CD4-positive, alpha-beta T cell treated with Interferon gamma for 1 hour (primary cell): ENCODE measurements at places on chromosomes 12 and 14.

GRCh38 chr12:105020241-105020962 is 34.3 kb downstream of the NOPCHAP1 start:
- no peak for DNase-seq

DNA sequence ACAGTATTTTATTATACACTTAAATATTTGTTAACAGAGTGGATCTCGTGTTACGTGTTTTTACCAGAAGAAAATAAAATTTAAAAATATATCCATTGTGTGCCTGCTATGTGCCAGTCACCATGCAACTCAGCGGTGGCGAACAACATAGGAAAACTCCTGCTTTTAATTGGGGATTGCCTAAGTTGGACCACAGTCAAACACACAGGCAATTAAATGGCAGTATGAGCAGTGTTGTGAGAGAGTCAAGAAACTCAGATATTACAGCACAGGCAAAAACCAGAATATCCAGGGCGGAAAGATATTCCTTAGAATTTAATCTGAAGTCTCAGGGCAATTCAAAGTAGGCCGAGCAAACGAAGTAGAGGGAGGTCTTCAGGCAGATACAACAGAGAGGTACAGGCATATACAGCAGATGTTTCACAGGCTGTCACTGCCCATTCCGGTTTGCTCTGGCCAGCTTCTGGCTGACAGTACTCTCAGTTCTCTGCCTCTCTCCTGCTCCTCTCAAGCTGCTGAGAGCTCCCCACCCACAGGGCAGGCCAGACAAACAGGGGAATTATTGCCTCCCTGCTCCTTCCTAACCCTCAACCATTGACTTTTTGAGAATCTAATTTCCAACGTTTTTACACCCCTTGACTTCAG is 540.2 kb upstream of the TMEM132C start:
- DNase-seq = no peak

DNA sequence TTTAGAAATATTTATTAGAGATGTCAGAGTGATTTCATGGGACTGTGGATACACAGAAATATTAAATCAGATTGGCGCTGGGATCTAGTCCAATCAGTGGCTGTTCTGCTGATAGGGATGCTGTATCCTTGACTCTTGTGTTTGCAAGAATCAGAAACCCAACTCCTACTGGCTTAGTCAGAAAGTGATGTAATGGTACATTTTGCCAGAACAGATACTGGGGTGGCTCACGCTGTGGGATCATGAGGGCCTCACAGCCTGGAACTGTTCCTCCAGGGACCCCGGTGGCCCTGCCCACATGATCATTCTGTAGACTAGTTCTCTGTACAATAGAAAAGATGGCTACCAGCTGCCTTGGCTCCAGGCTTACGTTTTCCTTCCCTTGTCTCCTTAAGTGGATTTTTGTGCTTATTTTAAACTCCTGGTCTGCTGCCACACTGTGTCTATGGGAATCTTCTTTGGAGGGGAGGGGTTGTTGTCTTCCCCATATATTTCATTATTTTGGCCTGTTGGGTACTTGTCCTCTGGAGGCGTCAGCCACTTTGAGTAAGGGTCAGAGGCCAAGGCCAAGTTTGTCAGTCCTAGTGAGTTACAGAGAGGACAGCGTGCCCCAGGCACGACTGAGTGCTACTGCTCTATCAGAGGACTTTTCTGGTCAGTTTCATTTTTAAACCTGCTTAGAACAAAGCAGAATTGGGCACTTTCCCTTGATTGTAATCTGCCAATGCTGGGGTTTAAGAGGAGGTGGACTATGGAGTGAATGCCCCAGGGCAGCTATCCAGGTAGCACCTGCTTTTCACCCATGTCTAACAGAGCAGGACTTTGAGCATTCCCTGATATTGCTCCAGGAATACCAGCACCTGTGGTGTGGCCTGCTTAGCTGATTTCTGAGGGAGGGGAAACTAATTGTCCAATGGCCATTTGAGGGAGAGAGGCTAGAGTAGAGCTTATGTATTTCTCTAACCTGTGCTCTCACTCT is 164.3 kb downstream of the SLC5A8 start:
- no peak for DNase-seq

GRCh38 chr12:121538699-121539061 is 42.1 kb downstream of the KDM2B start:
- no peak for DNase-seq

GRCh38 chr14:69326611-69327010 is 66.7 kb downstream of the GALNT16 start:
- no peak for DNase-seq

- DNase-seq = no peak
Measured at GRCh38 chr12:92418381-92418780, 272.7 kb upstream of the BTG1 start.

DNA sequence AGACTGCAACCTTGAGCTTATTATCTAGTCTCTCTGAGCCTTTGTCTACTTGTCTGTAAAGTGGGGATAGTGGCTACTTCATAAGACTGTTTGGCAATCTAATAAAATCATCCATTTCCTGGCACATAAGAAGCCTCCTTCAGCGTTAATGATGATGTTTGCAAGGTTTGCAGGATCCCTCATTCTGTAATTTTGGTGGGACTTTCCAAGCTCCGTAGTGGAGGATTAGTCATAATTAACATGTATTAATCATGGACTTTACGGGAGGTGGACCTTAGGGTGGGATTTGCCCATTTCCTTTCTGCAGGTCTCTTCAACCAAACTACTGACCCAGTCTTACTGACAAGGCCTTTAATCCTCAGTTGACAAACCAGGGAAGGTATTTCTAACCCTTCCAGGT is 66.2 kb downstream of the NTF3 start:
- no peak for DNase-seq

DNA sequence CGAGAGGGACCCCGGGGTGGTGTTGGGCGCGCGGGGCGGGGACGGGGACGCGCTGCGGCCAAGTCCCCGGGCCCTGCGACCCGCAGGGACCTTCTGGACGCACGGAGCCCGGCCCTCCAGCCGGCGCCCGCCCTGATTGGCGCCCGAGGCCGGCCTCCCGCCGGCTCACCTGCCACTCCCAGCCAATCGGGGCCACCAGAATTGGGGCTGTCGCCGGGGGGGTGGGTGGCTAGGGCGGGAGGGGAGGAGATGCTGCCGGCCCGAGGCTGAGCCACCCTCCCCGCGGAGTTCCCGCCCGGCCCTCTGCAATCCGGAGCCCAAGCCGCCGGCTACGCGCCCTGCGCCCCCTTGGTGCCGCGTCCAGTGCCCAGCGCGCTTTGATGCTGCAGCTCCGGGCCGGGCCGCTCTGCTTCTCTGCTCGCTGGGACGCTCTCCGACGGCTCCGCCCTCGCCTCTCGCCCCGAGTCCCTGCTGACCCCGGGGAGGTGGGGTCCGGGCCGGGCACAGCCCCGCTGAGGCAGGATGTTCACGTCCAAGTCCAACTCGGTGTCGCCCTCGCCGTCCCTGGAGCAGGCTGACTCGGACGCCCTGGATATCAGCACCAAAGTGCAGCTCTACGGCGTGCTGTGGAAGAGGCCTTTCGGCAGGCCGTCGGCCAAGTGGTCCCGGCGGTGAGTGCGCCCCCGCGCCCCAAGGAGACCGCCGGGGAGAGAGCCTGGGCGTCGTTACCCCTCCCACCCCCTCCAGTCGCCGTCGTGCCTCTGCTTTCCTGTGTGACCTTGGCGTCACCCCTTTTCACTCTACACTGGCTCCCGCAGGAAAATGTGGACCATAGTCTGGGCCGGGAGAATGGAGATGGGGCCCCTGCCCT is at the start of gene PLEKHD1:
Gene PLEKHD1 (plus strand): TSS at position 285 of the 871 bp plus-strand sequence. CDS start 238 bp downstream, at position 523.
- no peak for DNase-seq

DNA sequence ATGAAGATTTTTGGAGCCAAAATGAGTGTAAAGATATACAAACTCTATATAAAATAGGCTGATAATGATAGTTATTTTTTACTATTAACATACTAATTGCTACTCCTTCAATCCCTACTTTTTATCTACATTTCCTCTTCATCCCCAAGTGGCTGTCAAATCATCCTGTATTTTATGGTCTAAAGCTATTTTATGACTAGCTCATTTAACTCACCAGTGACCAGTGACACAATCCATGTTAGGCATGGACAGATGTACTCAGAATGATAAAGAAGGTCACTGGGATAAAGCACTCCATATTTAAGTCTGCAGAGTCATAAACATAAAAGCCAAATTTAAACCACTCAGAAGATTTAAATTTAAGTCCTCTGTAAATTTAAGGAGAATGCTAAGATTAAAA is 183.0 kb downstream of the MED13L start:
- DNase-seq = no peak

DNA sequence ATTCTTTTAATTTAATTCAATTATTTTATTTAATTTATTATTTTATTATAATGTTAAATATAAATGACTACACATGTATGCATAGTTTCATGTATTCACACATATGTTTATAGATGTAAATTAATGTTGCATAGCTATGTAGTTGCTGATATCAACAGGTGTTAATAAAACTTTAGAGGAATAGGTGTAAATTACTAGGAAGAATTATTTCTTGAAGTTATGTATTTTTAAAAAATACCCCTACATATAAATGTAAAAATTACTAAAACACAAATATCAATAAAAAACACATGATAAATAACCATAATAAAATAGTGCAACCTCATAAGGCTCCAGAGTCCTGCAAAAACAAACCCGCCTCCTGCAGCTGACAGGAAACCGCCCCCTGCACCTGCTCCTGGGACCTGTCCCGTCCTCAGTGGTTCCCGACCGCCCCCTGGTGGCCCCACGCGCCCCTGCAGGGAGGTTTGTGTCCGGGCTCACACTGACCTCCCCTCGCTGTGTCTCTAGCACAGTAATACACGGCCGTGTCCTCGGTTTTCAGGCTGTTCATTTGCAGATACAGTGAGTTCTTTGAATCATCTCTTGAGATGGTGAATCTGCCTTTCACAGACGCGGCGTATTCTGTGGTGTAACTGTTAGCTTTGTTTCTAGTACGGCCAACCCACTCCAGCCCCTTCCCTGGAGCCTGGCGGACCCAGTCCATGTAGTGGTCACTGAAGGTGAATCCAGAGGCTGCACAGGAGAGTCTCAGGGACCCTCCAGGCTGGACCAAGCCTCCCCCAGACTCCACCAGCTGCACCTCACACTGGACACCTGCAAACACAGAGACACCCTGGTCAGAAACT is 1264.0 kb downstream of the TMEM121 start:
- peak; percentile 73 for DNase-seq

DNA sequence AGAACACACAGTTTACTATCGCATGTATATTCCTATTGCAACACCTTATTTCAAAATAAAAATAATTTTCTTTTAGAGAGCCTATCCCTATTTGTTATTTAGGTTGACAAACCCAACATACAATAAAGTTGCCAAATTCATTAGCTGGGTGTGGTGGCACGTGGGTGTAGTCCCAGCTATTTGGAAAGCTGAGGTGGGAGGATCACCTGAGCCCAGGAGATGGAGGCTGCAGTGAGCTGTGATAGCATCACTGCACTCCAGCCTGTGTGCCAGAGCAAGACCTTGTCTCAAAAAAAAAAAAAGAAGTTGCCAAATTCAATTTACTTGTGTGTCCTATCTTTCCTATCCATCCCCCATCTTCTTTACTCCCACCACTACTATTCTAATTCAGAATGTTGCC is 23.9 kb downstream of the DENND5B start:
- DNase-seq = no peak

DNA sequence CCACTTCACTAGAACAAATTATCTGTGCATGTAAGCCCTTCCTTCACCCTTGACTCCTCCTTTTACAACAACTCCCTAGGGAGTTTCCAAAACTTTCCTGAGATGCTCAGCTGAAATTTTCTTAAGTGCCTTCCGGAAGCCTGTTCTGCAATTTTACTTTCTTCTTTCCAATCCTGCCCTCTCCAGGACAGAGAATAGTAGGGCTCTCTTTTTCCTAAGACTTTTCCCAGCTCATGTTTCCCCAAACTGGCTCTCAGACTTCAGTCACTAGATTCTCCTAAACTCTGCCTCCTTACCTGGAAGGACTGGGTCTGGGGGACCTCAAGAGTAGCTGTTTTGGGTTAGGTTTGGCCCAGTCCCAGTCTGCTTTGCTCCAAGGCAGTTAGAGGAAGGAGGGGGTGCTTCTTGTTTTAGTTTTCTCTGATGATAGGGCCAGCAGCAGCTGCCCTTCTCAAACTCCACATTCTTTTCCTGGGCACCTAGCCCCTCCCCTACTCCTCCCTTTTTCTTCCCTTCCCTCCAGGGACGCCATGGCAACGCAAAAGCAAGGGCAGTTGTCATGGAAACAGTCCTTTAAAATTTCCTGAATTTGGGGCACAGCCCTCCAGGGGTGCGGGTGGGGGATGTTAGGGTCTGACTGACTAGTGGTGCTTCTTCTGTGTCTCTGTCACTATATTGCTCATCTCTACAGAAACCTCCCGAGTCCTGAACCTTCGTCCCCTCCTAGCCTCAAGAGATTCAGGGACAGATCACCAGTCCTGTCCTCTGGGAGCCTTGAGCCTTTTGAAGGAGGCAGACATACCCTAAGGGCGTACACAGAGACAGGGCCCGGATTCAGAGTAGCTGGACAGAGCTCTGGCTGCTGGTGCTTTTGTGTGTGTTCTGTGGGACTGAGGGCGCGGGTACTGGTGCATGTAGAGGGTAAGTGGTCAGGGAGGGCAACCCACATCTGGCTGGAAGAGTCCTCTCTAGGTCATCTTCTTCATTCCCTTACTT is 17.0 kb downstream of the PPP1R1A start:
- DNase-seq = no peak

DNA sequence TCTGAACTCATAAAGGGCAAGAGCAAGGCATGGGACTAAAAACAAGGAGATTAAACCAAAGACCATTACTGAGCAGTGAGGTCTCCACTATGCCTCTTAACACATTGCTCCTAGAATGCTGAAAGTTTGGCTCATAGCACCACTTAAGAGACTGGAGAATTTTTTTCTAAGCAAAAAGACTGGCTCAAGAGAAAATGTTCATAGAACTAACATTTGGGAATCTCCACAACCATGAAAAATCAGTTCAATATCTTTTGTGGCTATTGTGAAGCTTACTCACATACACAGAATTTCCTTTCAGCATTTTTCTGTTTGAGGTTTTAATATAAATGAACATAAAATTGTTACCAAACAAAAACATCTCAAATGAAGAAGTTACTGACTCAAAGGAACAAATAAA is 255.8 kb downstream of the CCDC91 start:
- DNase-seq = no peak

- no peak for DNase-seq
Measured at GRCh38 chr12:109870648-109871047, 9.7 kb downstream of the GLTP start.

- no peak for DNase-seq
Measured at GRCh38 chr14:26982071-26982470, 384.2 kb upstream of the NOVA1 start.

GRCh38 chr12:76627346-76628135 is 68.0 kb upstream of the OSBPL8 start:
- DNase-seq = no peak

GRCh38 chr12:78038541-78038940 is 207.8 kb downstream of the NAV3 start:
- DNase-seq = no peak

DNA sequence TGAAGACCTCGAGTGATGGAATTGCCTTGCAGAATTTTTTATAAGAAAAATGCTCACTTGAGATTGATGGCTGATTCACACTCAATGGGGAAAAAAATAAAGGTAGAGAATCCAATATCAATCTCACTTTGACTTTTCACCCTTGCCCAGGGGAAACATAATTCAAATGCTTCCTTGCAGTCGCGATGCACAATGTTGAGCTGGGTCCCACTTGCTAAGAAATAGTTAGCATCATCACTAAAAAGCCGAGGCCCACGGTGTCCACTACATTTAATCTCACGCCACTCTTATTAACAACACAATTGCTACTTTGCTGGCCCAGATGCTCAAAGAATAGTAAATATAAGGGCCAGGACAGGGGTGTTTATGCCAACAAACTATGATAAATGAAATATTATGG is 223.4 kb downstream of the SPTSSA start:
- DNase-seq = no peak
